ENCODE measurements at places on chromosomes 11 and 22. TPM values are rescaled to one million over a fixed set of nuclear protein-coding genes. Genes with fewer than 3 reads are reported as not detected.

Gene F2
- not detected for total RNA-seq

Gene SCO2
- 5.6 TPM for total RNA-seq

Gene MS4A2
- total RNA-seq: not detected

Gene ZFP91
- 34.9 TPM for total RNA-seq

Gene C11orf91
- total RNA-seq: not detected

Gene CCDC73
- not detected for total RNA-seq

Gene OR51E2
- total RNA-seq: not detected

Gene MUC6
- not detected for total RNA-seq

Gene C11orf65
- total RNA-seq: 2.0 TPM
